ENCODE measurements at places on chromosomes 7 and 10.
A peak's percentile ranks its signal among the peaks of the same experiment; 100 is the strongest.

GRCh38 chr7:114722562-114722961, 199.3 kb upstream of the MDFIC start:
- DNase-seq = no peak

DNA sequence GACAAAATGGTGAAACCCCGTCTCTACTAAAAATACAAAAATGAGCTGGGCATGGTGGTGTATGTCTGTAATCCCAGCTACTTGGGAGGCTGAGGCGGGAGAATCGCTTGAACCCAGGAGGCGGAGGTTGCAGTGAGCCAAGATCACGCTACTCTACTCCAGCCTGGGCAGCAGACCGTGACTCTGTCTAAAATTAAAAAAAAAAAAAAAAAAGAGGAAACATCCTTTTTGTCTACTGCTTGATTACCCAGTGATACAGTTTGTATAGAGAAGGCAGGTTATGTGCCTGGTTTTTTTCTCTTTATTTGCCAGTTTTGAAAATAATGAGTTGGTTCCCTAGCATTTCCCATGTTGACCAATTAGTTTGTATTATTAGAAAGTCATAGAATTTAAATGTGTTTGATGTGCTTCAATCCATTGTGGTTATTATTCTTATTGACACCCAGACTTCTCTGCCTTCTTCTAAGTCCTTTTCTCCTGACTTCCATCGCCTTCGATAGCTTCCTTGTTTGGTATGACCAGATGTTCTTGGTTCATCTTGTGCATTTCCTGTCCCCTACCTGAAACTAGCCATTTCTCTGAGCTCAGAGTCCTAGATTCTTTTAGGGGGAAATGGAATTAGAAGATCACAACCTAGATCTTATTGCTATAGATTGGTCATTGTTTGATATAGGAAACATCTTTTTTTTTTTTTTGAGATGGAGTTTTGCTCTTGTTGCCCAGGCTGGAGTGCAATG, 43.2 kb downstream of the VKORC1L1 start:
- no peak for DNase-seq

DNA sequence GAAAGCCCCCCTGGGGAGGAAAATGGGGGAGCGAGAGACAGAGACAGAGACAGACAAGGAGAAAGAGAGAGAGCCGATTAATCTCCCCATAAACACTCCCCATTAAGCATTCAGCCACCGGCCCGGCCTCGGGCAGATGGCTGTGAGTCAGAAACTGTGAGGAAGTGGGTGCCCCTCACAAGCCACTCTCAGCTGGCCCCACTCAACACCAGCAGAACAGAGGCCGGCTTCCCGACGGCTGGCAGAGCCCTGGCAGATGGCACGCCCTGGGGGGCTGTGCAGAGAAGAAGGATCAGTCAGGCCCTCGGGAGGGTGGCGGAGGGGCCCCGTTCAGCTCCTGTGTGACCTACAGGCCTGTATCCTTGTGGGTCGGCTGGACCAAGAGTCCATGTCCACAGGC, 41.2 kb downstream of the CAMK2B start:
- no peak for DNase-seq

DNA sequence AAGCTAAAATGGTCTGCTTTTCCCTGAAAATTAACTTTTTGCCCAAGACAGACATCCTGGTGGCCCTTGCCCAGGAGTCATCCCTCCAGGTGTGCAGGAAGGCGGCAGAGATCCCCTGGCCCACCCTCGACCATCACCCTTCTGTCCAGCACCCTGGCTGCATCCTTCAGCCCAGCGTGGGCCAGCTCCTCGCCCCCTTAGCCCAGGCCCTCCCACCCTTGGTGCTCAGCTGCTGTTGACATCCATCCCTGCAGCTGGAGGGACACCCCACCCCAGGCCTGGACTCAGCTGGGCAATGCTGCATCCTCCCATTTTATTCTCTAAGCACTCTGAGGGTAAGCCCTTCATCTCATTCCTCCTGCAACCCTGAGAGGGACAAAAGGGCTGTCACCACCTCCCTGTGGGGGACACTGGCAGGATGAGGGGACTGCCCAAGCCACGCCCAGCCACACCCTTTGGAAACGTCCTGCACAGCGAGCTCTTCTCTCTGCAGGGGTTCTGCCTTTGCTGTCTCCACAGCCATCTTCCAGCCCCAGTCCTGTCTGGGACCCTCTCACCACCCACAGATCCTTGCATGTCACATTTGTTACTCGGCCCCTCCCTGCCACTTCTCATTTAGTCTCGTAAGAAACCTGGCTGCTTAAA, 30.7 kb downstream of the EN2 start:
- DNase-seq = no peak

DNA sequence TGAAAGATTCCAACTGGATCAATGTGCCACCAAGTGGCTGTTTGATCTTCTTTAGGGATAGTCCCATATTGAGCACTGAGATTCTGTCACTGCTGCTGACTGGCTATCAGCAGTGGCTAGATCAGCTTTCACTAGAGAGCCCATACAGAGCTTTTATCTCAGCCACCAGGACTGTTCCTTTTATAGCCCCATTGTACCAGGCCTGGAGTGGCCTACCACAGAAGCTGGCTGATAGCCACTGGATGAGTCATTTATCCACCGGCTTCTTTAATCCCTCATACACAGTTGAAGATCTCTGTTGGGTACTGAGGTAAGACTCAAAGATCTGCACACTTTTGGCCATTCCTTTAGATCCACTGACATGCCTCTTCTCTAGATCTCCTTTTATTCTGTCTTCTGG, 1101.1 kb downstream of the SORCS3 start:
- no peak for DNase-seq

DNA sequence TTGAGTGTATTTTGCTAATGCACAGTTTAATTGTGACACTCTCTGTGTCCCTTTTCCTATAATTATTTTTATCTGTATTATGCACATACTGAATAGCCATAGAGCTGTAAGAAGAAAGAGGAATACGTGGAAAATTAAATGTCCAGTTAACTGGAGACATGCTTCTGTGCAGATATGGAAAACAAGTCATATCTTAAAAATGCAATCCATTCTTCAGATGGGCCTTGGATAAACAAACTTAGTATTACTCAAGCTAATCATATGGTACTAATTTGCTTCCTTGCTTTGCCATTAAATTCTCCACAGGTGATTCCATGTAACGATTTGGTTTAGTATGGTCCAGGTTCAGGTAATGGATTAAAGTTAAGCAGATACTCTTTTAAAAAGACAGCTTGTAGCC, 201.2 kb upstream of the CELF2 start:
- no peak for DNase-seq

- DNase-seq = no peak
These were observed 229.7 kb downstream of the GRID1 start for GRCh38 chr10:86136934-86137333.

DNA sequence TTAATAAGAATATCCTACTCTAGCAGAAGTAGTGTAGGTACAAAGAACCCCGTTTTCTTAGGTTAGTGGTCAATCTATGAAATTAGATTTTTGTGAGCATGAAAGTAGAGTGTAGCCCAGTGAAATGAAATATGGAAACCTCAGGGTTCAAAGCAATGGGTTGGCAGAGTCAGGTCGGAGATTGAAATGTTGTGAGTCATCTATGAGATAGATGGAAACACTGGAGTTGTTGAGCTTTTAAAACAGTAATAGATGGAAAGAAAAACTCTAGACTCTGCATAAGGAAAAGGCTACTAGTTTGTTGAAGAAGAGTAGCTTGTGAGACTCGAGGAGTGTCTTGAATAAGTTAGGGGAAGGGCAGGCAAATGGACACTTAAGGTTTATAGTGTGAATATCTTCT, 251.9 kb downstream of the EXOC4 start:
- no peak for DNase-seq

- DNase-seq = peak; percentile 56
These were observed 340.2 kb upstream of the CELF2 start for GRCh38 chr10:10677479-10677878.

DNA sequence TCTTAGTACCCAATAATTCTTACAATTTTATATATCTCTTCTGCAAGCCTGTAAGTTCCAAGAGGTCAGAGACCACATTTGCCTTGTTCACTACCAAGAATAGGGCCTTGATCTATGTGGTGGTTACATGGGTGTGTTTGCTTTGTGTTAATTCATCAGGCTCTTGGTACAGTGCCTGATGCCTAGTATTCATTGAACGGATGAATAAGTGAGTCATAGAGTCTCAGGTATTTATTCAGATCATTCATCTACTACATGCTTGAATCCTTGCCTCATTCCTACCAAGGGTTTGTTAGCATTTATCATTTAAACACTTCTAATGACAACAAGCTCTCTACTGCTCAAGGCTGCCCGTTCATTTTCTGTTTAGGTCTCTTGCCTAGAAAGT, 11.3 kb upstream of the SGPL1 start:
- no peak for DNase-seq

- no peak for DNase-seq
These were observed 3.3 kb downstream of the PTPN12 start for GRCh38 chr7:77540402-77540822.

- DNase-seq = no peak
These were observed 99.0 kb upstream of the PITRM1 start for GRCh38 chr10:3271354-3272115.

DNA sequence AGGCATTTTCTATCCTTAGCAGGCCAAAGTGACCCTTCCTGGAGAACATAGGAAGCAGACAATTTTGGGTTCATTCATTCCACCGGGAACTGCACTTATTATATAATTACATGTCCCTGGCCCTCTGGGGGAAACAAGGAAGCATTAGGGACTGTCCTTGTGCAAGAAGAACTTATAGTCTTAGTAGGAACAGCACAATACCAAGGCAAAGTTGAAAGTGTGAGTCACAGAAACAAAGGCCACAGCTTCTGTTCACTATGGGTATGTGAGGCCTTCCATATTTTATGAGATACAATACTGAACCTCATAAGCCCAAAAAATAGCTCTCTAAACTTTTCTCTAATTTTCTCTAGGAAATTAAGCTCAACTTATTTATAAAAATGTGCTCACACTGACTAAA, 18.4 kb upstream of the AKR1B10 start:
- no peak for DNase-seq

- no peak for DNase-seq
These were observed 20.9 kb upstream of the NAMPT start for GRCh38 chr7:106305732-106306131.

- no peak for DNase-seq
These were observed 316.1 kb downstream of the CCDC3 start for GRCh38 chr10:12685261-12686058.

DNA sequence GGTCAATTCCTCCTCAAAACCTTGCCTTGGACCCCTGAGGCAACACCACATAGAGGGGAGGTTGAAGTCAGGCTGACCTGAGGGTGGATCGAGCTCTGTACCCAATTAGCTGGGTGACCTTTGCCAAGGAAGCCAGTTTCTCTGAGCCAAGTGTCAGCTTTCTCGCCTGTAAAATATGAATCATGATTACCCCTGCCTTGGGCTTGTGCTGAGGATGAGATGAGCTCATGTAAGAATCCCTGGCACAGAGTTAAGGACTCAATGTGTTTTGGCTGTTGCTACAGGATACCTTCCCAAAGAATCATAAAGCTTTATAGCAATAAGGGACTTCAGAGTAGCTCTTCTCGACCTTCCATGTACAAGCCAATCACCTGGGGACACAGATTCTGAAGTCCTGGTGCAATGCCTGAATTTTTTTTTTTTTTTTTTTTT, 43.5 kb upstream of the CACUL1 start:
- DNase-seq = no peak

GRCh38 chr10:101668566-101668965, 26.4 kb downstream of the FBXW4 start:
- no peak for DNase-seq

- no peak for DNase-seq
These were observed 18.3 kb upstream of the LRGUK start for GRCh38 chr7:134108802-134109201.

DNA sequence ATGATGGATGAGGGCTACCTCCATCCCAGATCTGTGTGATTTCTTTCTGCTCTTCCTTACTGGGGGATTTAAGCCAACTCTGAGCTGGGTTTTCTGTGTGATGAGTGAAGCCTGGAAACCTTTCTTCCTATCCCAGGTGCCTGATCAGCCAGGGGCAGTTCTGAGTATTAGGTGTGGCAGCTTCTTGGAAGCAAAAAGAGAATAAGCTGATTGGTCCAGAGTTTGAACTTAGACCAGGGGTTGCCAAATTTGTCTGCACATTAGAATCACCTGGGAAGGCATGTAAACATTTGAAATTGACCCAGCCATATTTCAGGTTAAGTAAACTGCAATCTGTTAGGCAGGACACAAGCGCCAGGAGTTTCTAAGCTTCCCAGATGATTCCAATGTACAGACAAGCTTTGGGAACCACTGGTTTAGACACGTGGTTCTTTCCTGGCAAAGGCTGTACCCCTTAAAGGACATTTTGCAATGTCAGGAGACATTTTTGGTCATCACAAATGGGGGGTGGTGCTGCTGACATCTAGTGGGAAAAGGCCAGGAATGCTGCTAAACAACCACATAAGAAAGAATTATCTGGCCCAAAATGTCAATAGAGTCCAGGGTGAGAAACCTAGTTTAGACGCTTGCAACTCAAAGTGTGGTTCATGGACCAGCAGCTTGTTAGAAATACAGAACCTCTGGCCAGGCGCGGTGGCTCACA, 160.5 kb upstream of the GHITM start:
- no peak for DNase-seq

DNA sequence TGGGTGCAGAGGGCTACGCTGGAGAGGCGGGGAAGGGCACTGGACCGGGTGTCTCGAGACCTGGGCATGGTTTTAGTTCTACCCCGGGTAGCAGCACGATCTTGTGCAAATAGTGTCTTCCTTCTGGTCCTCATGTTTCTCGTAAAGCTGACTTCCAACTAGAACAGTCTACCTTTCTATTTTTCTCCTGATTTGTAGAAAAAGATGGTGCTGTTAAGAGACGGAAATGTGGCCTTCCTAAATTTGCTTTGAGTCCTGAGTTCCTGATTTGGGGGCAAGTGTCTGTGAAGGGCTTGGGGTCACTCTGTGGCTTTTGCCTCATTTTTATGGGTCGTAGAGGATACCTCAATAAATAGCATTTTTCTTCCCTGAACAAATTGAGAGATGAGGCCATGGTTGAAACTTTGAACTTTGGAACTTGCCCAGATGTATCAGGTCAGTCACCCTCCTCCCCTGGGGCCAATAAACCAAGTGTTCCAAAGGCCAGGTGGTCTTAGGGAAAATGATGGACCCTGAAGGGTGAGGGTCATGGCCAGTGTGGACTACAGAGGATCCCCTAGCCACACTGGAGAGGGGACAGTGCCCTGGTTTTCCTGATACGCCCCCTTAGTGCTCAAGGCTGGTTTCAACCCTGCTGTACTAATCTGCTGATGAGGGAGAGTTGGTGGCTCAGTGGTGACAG, 45.2 kb downstream of the GRK5 start:
- DNase-seq = no peak

GRCh38 chr7:29896685-29897411, 90.5 kb downstream of the WIPF3 start:
- no peak for DNase-seq

Measured in hematopoietic multipotent progenitor cell (in vitro differentiated cells).